ENCODE measurements at places on chromosomes 4 and X. TPM values are rescaled to one million over a fixed set of nuclear protein-coding genes. Genes with fewer than 3 reads are reported as not detected.
A peak's percentile ranks its signal among the peaks of the same experiment; 100 is the strongest.

CCDC110 gene
- not detected for polyA plus RNA-seq

BEND2 gene
- not detected for polyA plus RNA-seq

DNA sequence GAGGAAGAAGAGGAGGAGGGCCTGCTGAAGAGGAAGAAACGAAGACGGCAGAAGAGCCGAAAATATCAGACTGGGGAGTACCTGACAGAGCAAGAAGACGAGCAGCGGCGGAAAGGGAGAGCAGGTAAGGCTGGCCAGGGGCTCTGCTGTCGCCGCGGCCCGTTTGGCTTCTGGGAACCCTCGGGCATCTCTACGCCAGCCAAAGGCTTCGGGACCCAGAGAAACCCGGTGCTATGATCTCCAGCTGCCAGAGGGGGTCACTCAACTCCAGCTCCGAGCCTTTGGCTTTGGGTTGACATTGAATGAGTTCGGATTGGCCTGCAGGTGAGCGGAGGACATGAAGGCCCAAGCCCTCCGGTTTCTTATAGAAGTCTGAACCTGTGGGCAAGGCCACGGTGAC, 42.8 kb downstream of the BCORL1 start:
- no peak for DNase-seq

YIPF6 gene
- 15.0 TPM for polyA plus RNA-seq

GRCh38 chr4:98653890-98654867, 4.2 kb downstream of the TSPAN5 start:
- DNase-seq, result no peak

GRCh38 chrX:153648358-153649177, 1.6 kb downstream of the DUSP9 start:
- peak; percentile 27 for DNase-seq

DNA sequence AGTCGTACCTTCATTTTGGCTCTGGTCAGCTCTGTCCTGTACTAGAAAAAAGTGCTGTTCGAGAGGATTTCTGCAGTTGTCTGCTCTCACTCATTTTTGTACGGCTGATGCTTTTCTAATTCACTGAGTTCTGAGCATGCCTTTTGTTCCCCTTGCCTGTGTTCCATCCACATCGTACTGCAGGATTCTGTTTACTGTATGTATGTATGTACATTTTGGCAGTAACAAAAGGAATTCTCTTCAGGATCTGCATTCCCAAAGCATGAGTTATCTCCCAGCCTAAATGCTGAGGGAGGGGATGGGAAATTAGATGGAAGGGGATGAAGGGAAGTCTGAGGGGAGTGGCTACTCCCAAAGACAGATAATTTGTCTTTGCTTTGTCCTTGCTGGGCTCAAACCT, 87.6 kb downstream of the GBA3 start:
- DNase-seq, result no peak

GJB1 gene
- polyA plus RNA-seq, result not detected

DNA sequence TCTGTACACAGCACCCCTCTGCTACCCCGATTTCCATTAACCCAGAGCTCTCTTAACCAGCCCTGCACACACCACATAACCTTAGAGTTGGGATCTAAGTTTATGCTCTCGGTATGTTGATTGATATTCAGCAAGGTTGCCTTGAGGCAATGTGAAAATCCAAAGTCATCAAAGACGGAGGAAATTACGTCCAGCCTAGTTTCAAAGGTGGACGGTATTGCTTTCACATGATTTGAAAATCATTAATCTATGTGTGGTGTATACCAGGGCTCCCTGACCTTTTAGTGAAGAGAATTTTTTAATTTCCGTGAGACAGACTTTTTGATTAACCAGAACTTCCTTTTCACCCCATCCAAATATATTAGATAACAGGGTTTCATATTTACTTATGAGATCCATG, 272.5 kb upstream of the LCORL start:
- no peak for DNase-seq

DNA sequence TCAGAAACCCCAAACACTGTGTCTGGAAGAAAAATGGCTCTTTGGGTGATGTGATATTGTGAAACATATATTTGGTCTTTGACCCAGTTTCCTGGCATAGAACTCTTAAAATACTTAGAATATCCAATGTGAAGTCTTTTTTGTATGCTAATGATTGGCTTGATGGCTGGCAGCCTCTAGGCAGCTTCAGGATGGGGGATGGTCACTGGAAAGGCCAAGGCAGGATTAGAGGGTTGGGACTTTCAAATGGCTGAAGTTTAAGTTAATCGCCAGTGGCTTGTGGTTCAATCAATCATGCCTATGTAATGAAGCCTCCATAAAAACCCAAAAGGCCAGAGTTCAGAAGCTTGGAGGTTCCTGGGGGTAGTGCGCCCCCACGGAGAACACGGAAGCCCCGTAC, 33.5 kb upstream of the ESX1 start:
- DNase-seq, result no peak

DNA sequence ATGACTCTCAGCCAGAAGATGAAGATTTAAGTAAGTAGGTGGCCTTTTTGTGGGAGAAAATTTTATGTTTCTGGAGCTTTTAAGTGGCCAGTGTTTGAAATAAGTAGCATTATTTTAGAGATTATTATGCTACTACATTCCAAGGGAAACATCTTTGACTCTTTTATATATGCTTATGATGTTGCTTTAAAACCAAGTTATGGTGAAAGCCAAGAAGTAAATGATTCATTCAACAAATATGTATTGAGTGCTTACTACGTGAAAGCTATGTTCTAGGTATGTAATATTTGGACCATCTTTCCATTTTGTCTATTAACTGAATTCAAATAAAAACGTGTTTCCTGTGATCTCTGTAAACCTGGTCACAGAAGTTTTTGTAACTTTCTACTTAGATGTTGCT, 58.3 kb downstream of the ZFX start:
- DNase-seq, result no peak

GLOD5 gene
- not detected for polyA plus RNA-seq

DNA sequence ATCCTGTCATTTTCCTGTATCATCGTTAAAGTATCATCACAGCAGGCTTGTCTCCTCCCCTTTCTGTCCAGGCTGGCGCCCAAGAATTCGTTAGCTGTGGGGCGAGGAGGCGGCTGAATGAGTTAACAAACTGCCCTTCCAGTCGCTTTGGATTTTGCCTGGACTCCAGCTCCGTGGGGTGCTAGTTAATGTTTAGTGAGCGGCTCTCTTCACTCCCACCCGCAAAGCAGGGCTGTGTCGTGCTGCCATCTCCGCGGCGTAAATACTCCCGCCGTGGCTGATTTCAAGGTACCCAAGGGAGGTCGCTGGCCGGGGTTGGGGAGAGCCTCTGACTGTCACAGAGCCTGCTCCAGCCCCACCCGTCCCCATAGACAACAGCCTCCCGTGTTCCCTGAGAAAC, 44.9 kb upstream of the SPRY1 start:
- no peak for DNase-seq

Measured in SK-N-SH (cell line).